ENCODE measurements at places on chromosomes 6 and 20. TPM values are rescaled to one million over a fixed set of nuclear protein-coding genes. Genes with fewer than 3 reads are reported as not detected.

Gene RAET1G
- 2.5 TPM for polyA plus RNA-seq

- DNase-seq: peak; percentile 22
Measured at GRCh38 chr6:146871611-146872425, 273.0 kb downstream of the ADGB start.

GRCh38 chr6:117089604-117090003 is 175.8 kb upstream of the VGLL2 start:
- no peak for DNase-seq

Gene RSPO3
- not detected for polyA plus RNA-seq

DNA sequence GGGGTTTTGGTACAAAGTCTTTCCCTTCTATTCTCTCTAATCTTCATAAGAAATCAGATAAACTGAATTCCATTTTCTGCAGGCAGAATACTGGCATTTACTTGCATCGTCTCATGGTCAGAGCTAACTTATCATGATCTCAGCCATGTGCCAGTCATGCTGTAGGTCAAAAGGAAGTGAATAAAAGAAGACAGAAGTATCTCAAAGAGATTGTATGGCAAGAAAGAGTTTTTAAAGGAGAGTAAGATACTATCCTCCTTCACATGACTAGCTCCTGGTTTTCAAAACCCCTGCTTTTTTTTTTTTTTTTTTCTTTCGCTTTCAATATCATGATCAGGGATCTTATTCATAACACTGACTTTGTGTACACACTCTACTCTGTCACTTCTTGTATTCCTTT is 398.3 kb downstream of the C6orf118 start:
- no peak for DNase-seq

Gene MYO6
- polyA plus RNA-seq: 6.2 TPM

GRCh38 chr20:15740046-15740775 is 833.0 kb downstream of the KIF16B start:
- DNase-seq: no peak

All from SK-N-SH (cell line).